ENCODE measurements at places on chromosomes 16 and 17.

GRCh38 chr17:15970500-15970899 is 25.6 kb downstream of the ADORA2B start:
- no peak for DNase-seq

DNA sequence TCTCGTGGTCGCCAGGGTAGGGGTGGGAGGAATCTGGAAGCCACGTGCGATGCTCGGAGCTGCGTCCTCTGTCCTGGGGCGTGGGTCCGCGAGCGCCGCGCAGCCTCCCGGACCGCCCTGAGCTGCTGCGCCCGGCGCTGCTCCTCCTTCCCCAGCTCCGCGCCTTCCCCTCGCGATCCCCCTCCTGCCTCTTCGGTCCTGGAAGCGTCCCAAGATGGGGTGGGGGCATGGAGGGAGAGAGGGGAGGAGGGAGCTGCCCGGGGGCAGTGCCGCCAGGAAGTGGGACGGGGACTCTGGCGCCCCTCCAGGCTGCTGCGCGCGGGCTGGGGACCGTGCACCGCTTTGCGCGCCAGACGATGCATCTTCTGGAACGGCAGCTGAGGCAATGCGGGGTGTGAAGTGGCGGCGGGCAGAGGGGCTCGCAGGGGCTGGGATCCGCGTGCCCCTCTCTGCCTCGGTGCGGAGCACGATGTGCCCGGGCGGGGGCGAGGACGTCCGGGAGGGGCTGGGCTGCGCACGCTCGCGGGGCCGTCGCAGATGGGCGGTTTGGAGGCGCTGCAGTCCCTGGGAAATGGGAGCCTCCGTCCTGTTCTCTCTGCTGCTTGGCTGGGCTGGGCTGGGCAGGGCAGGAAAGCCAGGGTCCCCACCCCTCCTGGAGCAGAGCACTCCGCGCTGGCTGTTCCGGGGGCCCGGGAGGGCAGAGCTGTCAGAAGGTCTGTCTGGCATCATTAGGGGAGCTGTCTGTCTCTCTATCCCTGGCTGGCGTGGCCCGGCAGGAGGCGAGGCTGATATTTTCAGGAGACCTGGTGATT is 388.0 kb downstream of the SEC14L1 start:
- no peak for DNase-seq

GRCh38 chr17:50872710-50873424 is 6.7 kb upstream of the TOB1 start:
- peak; percentile 81 for DNase-seq

GRCh38 chr17:6639586-6640535 is 650 bp downstream of the KIAA0753 start:
- no peak for DNase-seq

- peak; percentile 84 for DNase-seq
Observed at GRCh38 chr17:58666858-58667267, 25.0 kb downstream of the TEX14 start.

GRCh38 chr17:27832831-27833230 is 32.5 kb upstream of the NOS2 start:
- no peak for DNase-seq

- no peak for DNase-seq
Observed at GRCh38 chr17:39852239-39852638, 11.9 kb downstream of the IKZF3 start.

GRCh38 chr17:21152731-21153130 is 26.0 kb downstream of the DHRS7B start:
- DNase-seq = peak; percentile 26

DNA sequence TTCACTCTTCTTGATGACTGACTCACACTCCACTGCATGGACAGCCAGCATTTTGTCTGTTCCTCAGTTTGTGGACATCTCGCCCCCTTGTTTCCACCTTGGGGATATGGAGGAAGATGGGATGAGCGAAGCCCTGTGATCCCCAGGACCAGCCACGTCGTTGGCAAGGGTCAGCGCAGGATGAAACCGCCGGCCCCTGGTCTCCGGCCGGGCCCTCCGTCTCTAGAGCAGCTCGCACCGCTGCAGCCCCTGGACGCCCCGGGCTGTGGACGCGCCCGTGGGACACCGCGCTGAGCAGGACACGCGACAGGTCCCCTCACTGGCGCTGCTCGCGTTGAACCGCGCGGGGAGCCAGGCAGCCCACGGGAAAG is 604 bp upstream of the ZC3H18 start:
- no peak for DNase-seq
